CD4-positive, alpha-beta T cell treated with Interleukin-2 at 100 ng/mL for 4 hours (primary cell): ENCODE measurements at places on chromosomes 5 and 9.

- peak; percentile 48 for DNase-seq
Measured at GRCh38 chr5:157575381-157576020, at the start of gene ADAM19. Gene ADAM19, minus strand, starts transcription at chr5:157575775. Its CDS starts 79 bp downstream, at chr5:157575696.

DNA sequence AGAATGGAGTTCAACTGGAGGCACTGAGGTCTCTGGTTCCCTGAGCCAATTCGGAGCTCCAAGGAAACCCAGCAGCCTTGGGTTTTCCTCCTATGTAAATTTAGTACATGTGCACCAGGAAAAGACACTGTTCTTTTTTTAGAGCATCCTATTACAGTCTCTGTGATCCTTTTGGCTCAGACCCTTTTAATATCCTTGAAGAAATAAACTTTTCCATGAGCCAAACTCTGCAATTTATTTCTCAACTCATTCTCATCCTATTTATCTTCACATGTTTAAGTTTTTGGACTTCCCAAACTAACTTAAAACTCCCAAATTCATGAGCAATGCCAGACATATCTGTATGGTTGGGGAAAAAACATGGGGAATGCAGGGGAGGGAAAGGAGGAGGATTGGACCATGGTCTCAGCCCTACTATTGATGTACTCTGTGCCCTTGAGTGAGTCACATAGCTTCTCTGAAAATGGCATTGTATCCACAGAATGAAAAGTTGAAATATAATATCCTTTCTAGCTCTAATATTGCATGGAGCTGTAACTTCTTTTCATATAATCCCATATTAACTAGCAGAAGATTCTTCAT is 76.6 kb downstream of the PAPPA start:
- DNase-seq, result no peak

DNA sequence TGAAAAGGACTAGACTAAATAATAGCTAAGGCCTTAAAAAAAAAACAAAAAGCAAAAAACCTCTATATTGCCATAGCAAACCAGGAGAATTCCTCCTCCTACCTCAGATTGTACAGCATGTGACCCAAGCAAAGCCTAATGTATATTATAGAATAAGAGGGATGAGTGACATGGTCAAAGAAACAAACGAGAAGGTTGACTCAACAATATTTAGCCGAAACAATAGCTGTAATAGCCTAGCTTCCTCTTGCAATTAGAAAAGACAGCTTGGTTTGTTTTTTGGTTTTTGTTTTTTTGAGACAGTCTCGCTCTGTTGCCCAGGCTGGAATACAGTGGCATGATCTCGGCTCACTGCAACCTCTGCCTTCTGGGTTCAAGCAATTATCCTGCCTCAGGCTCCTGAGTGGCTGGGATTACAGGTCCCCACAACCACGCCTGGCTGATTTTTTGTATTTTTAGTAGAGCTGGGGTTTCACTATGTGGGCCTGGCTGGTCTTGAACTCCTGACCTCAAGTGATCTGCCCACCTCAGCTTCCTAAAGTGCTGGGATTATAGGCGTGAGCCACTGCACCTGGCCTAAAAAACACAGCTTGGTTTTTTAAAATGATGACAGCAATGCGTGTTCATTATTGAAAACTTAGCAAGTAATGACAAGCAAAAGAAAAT is 5.6 kb downstream of the NLN start:
- no peak for DNase-seq

DNA sequence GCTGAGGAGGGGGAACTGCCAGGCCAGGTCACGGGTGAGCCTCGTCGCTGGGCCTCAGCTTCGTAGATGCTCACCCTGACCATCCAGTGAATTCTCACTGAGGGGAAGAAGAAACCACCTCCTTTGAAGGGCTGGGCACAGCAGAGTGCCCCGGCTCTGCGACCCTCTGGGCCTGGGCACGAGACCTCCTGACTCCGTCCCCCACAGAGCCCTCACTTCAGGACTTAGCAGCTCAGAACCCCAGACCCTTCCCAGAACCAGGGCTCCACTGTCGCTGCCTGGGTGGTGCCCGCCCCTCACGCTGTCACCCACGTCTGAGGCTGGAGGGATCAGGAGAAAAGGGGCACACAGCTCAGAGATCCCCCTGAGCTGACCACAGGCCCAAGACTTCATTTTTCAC is 34.3 kb upstream of the TMEM250 start:
- DNase-seq, result no peak

- DNase-seq, result no peak
Measured at GRCh38 chr5:59134471-59135163, 551.7 kb downstream of the RAB3C start.

DNA sequence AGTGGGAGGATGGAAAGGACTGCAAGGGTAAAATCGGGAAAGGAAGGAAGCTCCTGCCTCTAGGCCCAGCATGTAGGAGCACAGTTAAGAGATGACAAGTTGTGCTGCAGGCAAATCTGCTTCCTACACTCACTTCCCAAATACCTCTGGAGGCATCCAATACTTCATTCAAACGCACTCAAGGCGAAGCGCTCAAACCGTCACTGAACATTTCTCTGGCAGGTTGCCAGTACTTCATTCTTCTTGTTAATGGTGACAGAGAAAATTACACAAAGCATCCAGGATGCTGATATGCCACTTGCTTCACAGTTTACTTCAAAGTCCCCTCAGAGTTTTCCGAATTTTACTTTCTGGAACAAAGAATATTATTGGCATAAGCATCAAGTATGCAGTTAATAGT is 59.8 kb downstream of the NREP start:
- no peak for DNase-seq

GRCh38 chr5:16486711-16487111 is 21.1 kb upstream of the ZNF622 start:
- no peak for DNase-seq

- DNase-seq, result no peak
Measured at GRCh38 chr5:96880444-96881164, 4.3 kb downstream of the ERAP2 start.

DNA sequence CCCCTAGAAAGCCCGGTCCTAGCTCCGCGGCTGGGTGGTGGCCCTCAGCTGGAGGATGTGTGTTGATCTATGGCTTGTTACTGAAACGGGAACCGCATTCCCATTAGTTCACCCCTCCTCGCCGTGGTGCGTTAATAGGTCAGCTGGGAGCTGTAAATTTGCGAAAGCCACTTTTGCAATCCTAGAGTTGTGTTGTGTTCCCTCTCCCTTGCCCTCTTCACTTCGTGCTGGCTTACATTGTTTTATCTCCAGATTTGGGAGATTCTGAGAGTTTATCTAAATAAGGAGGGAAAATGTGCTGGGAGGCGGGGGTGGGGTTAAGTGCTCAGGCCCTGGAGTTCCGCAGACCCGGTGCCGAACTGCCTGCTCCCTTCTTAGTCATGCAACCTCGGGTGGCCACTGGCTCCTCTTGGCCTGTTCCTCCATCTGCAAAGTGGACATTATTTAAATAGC is 62.8 kb downstream of the HMCN2 start:
- DNase-seq, result no peak

- no peak for DNase-seq
Measured at GRCh38 chr5:27465140-27465539, 426.8 kb upstream of the CDH9 start.

GRCh38 chr5:132749506-132749905 is 2.3 kb downstream of the CCNI2 start:
- no peak for DNase-seq

DNA sequence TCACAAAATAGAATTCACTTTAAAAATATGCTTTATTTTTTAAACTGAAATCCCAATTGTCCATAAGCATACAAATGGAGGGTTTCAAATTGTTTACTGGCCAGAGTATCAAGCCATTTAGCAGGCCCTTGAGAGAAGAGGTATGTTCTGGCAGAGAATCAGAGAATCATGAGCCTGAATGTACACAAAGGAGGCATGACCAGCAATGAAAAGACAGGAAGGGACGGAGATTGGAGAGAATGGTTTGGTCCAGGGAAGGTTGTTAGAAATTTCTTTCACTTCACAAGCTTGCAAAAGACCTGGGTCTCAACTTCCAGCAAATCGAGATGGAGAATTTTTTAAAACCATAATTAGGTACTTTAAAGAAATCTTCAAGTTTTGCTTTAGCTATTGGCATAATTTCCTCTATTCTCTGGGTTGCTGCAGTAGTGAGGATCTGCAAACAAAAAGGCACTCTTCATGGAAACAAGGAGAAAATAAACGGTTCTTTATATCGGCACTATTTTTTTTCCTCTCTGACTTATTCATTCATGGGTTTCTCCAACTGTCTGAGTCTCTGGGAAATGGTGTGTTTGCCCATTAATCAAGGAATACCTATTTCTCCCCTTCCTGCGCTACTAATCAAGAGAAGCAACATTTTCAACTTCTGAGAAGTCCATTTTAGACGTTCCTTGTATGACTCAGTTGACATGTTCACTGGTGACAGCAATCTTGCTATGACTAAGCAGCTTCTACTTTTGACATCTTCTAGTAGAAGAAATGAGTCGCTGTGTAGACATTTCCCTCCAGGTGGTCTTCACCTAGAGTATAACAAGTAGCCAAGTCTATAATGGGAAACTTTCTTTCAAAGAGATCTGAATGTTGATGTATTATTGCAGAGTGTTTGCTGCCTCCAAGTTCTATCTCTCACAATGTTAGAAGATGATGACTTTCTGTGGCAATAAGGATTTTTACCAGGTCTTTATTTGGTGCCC is 23.1 kb upstream of the ERCC6L2 start:
- DNase-seq, result peak; percentile 8

DNA sequence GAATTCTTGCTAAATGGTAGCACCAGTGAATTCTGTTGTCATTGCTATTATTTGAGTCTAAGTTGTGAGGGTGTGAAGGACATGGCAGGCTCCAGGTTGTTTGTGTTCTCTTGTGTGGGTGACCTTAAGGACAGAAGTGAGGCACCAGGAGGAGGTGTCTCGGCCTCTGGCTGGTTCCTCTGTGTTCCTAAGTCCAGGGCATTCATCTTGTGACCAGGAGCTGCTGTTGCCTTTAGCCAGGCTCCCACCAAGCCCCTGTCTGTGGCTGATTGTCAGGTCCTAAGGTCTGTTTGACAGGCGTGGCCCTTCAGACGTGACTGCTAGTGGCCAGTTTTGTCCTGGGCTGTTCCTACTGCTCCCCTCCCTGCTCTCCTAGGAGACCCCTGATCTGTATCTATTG is 89.4 kb downstream of the ANGPTL2 start:
- no peak for DNase-seq

GRCh38 chr5:138460032-138460693 is 5.1 kb upstream of the EGR1 start:
- no peak for DNase-seq

GRCh38 chr9:36858805-36859375 is 175.2 kb downstream of the PAX5 start:
- DNase-seq, result no peak

- no peak for DNase-seq
Measured at GRCh38 chr5:88683506-88684135, 199.4 kb downstream of the MEF2C start.

DNA sequence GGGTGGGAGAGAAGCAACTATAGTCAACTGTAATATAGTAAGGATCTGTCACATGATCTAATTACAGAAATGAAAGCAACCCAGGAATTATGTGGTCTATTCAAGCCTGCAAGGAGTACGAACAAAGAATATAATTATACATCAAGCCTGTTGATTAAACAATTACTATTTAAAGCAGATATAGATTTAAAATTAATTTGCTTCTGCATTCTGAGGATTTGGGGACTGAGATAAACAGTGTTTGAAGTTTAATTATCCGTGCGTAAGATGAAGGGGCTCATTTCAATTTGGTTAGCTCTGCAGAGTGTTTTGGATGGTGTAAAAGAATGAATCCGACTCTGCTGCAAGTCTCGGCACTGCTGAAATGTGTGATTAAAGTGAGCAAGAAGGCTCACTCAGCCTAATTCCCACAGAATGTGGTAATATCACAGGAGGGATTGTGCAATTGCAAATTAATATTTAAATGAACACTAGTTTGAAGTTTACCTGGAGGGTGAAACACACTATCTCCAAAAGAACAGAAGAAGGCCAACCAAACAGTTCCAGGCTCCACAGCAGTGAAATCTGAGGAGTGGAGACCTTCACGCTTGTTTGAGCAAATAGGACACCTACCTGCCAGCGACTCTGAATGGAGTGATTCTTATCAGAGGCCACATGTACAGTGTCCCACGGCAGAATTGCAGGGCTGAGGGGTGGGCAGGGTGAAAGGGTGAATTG is 420.6 kb upstream of the SLC30A5 start:
- no peak for DNase-seq

GRCh38 chr5:67552773-67553172 is 356.2 kb upstream of the CD180 start:
- DNase-seq, result no peak

DNA sequence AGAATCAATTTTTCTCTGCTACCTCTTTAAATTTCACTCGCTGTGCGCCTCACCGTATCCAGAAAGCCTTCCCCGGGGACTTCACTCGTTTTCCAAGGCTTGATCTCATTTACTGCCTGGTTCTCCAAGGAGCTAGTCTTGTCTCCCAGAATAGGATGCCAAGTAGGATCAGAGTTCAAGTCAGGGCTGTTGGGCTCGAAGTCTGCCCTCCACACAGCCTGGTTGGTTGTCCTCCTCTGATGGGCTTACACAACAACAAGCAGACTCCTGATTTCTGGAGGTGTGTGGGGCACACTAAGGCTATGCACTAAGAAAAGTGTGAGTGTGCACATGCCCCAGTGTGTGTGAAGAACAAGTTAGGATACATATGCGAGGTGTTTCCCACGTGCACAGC is 14.0 kb upstream of the TNIP1 start:
- DNase-seq, result no peak

- DNase-seq, result no peak
Measured at GRCh38 chr5:132253008-132253441, 4.5 kb upstream of the PDLIM4 start.

GRCh38 chr5:72055636-72056035 is 51.6 kb upstream of the MAP1B start:
- no peak for DNase-seq

DNA sequence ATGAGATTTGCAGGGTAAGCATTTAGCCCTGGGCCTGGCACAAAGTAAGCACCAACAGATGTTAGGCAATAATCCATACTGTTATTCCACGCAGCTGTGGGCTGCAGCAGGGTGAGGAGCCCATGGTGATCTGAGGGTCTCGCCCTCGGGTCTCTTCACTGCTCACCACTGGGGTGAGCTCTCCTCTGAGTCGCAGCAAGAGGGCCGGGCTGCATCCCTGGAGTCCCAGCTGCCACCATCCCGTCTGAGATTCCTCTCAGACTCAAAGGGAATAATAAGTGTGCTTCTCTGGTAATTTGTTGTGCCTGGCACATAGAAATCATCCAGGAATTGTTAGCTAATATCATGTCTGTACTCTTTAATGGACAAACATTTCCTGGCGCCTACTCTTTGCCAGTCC is 6.9 kb downstream of the NKX2-5 start:
- no peak for DNase-seq

DNA sequence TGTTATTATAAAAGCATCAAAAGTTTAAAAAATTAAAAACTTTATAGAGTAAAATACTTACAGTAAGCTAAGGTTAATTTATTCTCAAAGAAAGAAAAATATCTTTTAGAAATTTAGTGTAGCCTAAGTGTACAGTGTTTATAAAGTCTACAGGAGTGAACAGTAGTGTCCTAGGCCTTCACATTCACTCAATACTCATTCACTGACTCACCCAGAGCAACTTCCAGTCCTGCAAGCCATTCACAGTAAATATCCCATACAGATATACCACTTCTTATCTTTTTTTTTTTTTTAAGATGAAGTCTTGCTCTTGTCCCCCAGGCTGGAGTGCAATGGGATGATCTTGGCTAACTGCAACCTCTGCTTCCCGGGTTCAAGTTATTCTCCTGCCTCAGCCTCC is 73.1 kb upstream of the FST start:
- no peak for DNase-seq
